ENCODE measurements at places on chromosomes 5 and 9.

- DNase-seq: no peak
These were observed 99.0 kb downstream of the ICE1 start for GRCh38 chr5:5521478-5521877.

DNA sequence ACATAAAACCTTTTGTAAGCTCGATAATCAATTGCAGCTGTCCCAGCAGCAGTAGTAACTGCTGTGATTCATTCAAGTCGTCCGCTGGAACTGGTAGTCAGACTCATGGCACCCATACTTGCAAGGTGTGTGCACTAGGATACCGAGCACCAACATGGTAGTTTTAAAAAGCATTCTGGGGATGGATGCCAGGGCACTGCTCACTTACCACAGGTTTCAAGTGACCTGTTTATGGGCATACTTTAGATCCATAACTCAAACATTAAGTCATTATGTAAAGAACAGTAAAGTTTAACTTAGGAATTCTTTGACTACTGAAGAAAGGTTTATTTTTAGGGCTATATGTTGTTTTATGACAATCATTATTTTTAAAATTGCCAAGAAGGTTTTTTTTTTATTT lies 2277.6 kb downstream of the MAT2B start:
- DNase-seq: no peak

DNA sequence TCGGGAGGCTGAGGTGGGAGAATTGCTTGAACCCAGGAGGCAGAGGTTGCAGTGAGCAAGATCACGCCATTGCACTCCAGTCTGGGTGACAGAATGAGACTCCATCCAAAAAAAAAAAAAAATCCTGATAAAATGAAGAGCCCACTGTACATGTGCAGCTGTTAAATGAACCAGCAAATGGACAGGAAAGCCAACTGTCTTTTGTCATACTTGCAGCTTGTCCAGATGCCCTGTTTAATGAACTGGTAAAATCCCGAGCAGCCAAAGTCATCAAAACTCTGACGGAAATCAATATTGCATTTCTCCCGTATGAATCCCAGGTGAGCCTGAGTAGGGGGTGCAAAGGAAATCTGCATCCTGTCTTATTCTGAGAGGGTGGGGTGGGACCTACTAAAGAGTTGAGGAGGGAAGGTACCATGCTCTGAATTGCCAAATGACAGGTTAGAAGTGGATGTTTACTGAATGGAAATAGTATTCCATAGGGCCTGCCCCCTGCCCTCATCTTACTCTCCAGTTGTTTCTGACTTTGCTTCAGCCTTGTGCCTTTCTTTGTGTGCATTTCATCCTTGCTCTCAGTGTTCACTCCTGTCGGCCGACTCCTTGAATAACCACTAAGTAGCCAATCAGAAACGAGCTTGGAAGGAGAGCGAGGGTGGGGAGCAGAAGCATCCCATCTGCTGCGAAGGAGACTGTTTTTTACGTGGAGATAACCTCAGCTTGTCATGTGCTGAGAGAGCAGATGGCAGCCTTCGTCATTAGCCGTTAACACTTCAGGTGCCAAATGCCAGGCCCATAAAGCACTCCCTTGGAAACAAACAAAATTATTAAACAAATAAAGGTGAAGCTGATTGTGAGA lies 45.7 kb upstream of the CFAP157 start:
- DNase-seq: no peak

DNA sequence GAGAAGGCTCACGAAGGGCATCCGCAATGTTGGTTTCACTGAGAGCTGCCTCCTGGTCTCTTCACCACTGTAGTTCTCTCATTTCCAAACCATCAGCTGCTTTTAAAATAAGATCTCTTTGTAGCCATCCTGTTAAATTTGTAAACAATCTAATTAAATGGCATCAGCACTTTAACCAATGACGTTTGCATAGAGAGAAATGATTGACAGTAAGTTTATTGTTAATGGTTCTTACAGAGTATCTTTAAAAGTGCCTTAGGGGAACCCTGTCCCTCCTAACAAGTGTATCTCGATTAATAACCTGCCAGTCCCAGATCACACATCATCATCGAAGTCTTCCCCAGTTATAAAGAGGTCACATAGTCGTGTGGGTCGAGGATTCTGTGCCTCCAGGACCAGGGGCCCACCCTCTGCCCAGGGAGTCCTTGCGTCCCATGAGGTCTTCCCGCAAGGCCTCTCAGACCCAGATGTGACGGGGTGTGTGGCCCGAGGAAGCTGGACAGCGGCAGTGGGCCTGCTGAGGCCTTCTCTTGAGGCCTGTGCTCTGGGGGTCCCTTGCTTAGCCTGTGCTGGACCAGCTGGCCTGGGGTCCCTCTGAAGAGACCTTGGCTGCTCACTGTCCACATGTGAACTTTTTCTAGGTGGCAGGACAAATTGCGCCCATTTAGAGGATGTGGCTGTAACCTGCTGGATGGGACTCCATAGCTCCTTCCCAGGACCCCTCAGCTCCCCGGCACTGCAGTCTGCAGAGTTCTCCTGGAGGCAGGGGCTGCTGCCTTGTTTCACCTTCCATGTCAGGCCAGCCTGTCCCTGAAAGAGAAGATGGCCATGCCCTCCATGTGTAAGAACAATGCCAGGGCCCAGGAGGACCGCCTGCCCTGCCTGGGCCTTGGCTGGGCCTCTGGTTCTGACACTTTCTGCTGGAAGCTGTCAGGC lies 16.6 kb downstream of the SQSTM1 start:
- DNase-seq: no peak

DNA sequence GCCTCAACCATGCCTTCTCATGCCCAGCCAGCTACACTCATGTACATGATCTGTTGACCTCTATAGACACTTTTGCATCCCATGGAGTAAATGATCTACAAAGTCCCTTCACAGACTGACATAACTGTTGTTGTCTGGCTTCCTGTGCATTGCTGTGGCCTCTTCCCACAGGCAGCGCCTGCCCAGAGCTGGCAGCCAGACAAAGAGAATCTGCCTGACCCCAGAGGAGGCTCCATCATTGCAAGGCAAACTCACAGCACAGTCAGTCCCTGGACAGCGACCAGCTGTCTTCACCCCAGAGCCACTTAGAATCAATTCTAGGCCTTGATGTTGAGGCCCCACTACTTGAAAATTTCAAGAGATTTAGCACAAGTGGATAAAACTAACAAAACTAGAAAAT lies 65.5 kb downstream of the INSYN2B start:
- DNase-seq: no peak

DNA sequence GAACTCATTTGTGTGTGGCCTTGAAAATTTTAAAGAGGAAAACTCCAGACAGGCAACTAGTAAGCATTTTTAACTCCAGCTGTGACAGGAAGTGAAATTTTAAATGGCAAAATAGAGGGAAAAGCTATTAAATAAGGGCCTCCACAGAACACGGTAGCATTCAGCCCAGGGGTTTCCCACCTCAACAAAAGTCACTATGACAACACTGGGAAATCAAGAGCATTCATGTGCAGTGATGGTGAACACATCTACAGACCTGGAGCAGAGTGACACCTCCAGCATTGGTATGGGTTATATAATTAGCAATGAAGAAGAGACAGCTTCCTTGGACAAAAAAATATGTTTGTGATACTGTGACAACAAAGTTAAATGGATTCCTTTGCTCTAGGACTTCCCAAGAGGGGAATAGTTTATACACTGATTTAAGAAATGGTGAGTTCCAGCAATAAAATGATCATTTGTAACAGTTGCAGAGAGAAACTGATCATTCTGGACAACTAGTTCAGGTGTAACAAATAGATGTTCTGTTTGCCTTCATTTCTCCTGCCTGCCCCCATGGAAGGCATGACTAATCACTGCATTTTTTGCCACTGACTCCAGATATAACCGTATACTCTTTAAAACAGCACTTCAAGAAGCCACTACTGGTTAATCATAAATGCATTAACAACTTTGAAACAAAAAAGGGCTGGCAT lies 93.3 kb upstream of the SLC44A1 start:
- no peak for DNase-seq

DNA sequence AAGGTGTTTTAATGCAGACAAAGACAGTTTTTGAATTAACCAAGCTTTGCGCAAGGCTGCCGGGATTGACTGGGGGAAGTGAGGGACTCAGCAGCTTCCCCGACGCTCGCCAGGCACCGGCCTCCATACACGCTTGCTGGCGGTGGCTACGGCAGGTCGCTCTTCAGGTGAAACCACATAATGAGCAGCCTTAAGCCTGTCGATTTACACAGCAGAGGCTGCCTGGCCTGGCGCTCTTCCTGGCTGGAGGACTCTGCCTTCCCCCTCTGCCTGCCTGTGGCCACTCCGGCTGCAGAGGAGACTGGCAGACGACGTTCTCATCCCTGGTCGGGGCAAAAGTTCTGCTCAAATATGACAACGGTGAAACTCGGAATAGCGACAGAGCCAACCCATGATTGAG lies 9.0 kb upstream of the NOTCH1 start:
- no peak for DNase-seq

- DNase-seq: no peak
These were observed 215.7 kb downstream of the ATPSCKMT start for GRCh38 chr5:10034001-10034400.

GRCh38 chr5:69188811-69189161 lies 597 bp upstream of the CENPH start:
- DNase-seq: no peak

DNA sequence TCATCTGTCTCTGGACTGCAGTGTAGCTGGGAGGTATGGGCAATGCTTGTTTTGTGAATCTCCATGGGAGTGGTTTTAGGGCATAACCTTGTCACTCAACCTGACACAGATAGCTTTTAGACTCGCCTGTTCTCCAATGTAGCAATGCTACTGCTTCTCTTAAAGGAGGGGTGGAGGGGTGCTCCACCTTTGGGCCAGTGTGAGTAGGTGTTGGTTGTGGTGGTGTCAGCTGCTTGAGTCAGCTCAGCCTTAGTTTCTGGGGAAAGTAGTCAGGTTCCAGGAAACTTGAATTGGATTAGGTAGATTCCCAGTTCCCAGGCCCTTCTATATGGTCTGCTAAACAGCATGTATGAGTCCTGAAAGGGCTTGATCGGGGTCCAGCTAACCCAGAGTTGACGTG lies 91.1 kb upstream of the PLPPR1 start:
- DNase-seq: no peak

DNA sequence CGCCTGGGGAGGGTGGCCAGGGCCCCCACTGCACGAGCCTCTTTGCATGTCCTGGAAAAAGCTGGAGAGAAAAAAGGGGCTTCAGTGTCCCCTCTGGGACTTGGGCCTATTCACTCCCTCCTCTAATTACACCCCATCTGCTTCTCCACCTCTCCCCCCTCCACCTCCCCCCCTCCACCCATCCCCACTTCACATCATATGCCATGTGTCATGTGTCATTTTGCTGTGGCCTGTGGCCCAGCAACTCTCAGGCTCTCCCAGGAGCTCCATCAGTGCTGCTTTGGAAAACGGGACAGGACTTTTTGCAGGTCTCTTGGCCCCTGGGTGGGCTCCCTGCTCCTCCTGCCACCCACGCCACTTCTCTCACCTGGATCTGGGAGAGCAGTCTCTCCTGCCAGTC lies 68.7 kb downstream of the NTNG2 start:
- DNase-seq: no peak

- no peak for DNase-seq
These were observed 4.8 kb upstream of the ACOT12 start for GRCh38 chr5:81398741-81399140.

DNA sequence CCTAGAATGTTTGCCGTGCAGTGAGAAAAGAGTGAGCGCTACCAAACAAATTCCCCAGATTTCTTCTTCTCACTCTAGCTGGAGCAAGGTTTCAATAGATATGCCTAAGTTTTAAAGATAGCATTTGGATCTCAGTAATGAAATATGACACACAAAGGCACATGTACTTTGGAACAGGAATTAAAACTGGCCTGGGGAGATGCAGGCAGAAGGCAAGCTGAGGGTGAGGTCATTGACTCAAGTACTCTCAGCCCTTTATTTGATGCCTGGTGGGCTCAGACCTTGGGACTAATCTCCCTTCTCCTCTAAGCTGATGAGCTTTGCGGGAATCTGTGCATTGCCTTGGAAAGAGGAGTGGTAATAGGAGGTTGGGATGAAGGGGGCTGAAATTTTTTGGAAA lies 323.3 kb upstream of the SLC30A5 start:
- no peak for DNase-seq

DNA sequence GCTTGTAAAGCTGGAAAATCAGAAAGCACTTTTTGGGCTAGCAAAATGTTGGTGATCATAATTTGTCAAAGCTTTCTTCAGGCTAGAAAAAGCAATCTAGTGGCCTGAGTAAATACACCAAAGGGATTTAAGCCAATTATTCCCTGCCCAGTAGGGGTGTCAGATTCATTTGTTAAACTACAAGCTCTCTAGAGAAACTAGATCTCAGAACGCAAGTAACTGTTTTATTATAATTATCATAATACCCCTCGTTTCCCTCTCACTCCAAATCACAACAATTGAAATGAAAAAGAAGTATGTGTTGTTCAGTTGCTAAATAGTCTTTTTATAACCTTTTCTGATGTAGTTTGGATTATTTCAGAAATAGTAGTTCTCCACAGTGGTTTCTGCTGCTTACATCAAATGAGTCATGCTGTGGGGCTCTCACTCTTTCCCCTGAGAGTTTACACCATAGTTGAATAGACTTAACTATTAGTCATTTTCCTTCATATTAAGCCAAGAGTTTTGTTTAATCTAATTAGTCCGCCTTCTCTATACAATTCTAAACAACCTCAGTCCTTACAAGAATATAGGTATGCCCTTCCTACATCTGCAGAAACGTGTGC lies 918.6 kb upstream of the DMAC1 start:
- no peak for DNase-seq

- no peak for DNase-seq
These were observed 27.6 kb upstream of the LTC4S start for GRCh38 chr5:179766021-179766725.

GRCh38 chr5:142906863-142907671 lies 136.9 kb downstream of the ARHGAP26 start:
- DNase-seq: no peak

- no peak for DNase-seq
These were observed 189.1 kb downstream of the ROR2 start for GRCh38 chr9:91760906-91761305.

- DNase-seq: no peak
These were observed 75.4 kb upstream of the ANKH start for GRCh38 chr5:14946815-14947620.
